ENCODE measurements at places on chromosomes 2 and 18. TPM values are rescaled to one million over a fixed set of nuclear protein-coding genes. Genes with fewer than 3 reads are reported as not detected.

The CHRNG gene
- polyA plus RNA-seq, result not detected

DNA sequence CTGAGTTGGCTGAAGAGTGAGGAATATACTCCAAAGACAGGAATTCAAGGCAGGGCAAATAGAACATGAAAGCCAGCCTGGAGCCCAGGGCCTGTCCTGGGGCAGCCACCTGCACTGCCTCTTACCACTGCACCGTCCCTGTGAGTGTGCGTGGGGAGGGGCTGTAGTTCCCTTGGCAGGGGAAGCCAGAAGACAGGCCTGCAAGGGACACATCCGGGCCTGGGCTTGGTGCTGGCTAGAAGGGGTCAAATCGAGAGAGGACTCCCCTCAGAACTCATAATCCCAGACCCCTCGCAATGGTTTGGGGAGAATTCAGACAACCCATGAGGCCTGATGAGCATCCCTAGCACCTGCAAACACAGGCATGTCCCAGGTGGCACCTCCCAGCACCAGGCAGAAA is 87.0 kb downstream of the HDAC4 start:
- DNase-seq, result no peak

- DNase-seq, result no peak
Observed at GRCh38 chr2:174750923-174751441, 13.3 kb downstream of the CHRNA1 start.

- no peak for DNase-seq
Observed at GRCh38 chr2:86831537-86831936, 30.1 kb downstream of the CD8B start.

The CCDC102B gene
- 3.0 TPM for polyA plus RNA-seq

The SH3RF3 gene
- polyA plus RNA-seq, result 2.3 TPM

- no peak for DNase-seq
Observed at GRCh38 chr2:97546711-97547110, 43.0 kb downstream of the ANKRD36B start.

DNA sequence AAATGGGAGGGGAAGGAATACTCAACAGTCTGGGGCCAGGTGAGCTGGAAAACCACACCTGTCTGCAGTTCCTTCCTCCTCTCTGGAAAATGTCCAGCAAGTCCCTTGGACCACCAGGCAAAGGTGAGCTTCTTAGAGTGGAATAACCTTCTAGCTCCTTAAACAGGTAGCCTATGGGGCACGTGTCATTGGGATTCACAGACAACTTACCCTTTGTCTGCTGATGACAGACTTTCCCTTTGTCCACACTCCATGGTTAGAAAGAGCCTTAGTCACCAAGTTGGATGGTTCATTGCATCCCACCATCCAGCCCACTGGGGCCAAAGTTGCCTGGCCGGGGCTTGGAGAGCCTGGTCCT is 98.0 kb upstream of the ITGA6 start:
- no peak for DNase-seq

GRCh38 chr2:19299522-19299921 is 58.9 kb downstream of the OSR1 start:
- DNase-seq, result no peak

DNA sequence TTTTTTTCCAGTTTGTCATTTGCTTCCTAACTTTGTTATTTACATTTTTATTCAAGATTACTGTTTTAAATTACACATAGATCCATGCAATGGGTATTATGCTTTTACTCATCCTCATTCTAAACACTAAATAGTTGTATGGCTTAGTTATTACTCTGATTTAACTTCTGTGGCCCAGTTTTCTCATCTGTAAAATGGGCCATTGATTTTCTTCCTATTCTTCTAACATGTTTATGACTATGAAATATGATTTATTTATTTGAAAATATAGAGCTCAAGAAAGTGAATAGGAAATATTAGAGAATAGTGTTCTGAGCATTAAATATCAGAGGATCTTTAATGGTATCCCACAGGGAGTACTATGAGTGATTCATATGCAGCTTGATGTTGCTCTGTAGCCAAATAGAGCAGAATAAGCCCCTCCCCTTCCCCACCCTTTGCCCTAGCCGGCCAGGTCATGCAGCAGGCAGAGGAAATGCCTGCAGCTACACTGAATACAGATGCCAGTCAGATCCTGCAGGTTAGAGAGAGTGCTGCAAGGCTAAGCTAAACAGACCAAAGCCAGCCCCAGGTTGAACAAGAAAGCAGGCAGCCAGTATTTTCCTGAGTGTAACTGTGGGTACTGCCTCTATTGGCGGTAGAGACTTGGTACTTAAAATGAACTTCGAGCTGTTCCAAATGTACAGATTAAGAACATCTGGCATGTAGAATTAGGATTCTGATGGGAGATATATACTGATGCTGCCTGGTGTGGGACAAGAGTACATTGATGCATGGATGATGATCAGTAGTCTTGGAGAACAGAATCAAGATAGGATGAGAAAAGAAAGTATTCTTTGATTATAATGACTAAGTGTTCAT is 11.7 kb upstream of the ACYP2 start:
- no peak for DNase-seq

The SLC9A4 gene
- polyA plus RNA-seq, result not detected

The DCC gene
- 0.36 TPM for polyA plus RNA-seq

The UCN gene
- 0.93 TPM for polyA plus RNA-seq

The CAPN14 gene
- polyA plus RNA-seq, result not detected

The MAL gene
- polyA plus RNA-seq, result 206 TPM

- no peak for DNase-seq
Observed at GRCh38 chr2:171858397-171858958, 35.6 kb downstream of the SLC25A12 start.

- DNase-seq, result no peak
Observed at GRCh38 chr2:124834331-124834730, 809.2 kb downstream of the CNTNAP5 start.

The EMILIN1 gene
- 6.2 TPM for polyA plus RNA-seq

DNA sequence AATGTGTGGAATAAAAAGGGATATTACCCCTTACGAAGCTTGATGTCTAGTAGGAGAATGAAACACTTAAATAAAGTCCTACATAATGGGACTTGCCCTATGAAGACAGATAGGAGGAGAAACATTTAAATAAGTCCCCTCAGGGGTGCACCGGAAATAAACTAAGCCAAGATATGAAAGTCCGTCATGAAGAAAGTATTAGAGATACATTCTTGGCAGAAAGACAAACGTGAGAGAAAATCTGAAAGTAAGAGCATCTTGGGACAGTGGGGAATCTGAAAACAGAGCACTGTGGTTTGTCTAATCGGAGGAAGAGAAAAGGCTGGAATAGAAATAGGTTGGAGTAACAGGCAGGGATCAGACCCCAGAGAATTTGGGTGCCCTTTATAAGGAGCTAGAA is 516.9 kb upstream of the DSEL start:
- DNase-seq, result no peak

DNA sequence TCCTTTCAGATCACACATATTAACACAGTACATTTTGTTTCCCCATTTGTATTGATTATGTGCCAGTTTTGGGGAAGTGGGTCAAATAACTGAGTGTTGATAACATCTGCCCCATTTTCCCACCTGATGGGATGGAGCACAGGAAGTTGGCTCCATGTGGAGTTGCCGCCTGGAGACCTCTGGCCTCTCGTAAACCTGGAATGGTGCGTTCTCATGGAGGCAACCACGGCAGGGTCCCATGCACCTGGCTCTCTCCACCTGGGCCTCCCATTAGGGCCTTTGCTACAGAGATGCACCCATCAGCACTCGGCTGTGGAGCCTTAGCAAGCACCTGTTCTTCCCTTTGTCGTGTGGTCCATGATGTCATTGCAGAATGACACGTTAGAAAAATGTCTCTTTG is 130.6 kb downstream of the MBP start:
- no peak for DNase-seq

The KCNJ13 gene
- polyA plus RNA-seq, result not detected

DNA sequence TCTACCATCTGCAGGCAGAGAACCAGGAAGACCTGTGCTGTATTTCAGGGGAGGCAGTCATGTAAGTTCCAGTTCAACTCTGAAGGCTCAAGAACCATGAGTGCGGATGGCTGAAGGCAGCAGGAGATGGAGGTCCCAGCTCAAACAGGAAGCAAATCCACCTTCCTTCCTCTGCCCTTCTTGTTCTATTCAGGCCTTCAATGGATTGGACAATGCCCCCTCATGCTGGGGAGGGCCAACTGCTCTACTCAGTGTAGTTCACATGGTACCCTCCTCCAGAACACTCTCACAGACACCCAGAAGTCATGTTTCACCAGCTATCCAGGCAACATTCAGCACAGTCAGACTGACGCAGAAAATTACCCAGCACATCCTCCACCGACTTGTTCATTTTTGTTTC is 39.1 kb upstream of the RAB31 start:
- DNase-seq, result no peak

DNA sequence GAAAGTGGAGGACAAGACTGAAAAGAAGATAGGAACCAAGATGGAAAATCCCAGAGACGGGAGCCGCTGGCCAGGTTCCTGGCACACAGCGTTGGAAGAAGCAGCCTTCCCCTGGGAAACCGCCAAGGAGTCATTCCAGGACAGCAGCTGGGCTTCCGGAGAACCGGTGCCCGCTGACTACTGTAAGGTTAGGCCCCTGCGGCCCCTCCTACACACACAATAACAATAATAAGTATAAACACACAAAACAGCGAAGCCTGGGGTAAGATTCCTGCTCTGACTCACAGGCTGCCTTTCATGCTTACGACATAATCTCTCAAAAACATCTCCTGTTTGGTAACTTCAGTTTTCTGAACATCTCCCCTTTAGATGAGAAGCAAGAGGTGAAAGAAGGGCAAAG is 28.1 kb upstream of the MYCN start:
- DNase-seq, result no peak

The RGPD4 gene
- not detected for polyA plus RNA-seq

The ADGRF3 gene
- polyA plus RNA-seq, result 0.22 TPM

- DNase-seq, result no peak
Observed at GRCh38 chr18:24924066-24924716, 427.8 kb downstream of the ZNF521 start.

The POLR1A gene
- 10.8 TPM for polyA plus RNA-seq

The SPP2 gene
- not detected for polyA plus RNA-seq

- no peak for DNase-seq
Observed at GRCh38 chr2:55840460-55840859, 83.1 kb downstream of the EFEMP1 start.

The KRTCAP3 gene
- 14.7 TPM for polyA plus RNA-seq

The REG1B gene
- not detected for polyA plus RNA-seq

- no peak for DNase-seq
Observed at GRCh38 chr2:217231212-217231611, 371.3 kb upstream of the TNP1 start.

- DNase-seq, result peak; percentile 90
Observed at GRCh38 chr18:46073474-46074331, 1.6 kb upstream of the PSTPIP2 start.

The SCN3A gene
- polyA plus RNA-seq, result 10.8 TPM

The RNF152 gene
- 0.56 TPM for polyA plus RNA-seq

DNA sequence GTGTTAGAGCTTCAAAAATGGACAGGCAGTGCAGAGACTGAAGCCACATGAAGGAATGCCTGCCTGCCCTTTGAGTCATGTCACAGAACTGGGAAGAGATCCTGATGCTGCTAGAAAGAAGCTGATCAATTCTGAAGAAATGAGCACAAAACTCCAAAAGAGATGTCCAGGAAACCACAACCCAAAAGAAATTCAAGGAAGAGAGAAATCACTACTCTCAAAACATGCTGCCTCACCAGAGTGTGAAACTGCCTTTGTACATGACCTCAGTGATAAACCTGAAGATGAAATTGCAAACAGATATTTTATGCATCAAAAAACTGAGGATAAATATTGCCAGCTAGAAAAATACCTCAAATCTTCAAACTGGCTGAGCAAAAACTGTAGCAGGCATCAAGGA is 20.5 kb downstream of the USP40 start:
- DNase-seq, result no peak

DNA sequence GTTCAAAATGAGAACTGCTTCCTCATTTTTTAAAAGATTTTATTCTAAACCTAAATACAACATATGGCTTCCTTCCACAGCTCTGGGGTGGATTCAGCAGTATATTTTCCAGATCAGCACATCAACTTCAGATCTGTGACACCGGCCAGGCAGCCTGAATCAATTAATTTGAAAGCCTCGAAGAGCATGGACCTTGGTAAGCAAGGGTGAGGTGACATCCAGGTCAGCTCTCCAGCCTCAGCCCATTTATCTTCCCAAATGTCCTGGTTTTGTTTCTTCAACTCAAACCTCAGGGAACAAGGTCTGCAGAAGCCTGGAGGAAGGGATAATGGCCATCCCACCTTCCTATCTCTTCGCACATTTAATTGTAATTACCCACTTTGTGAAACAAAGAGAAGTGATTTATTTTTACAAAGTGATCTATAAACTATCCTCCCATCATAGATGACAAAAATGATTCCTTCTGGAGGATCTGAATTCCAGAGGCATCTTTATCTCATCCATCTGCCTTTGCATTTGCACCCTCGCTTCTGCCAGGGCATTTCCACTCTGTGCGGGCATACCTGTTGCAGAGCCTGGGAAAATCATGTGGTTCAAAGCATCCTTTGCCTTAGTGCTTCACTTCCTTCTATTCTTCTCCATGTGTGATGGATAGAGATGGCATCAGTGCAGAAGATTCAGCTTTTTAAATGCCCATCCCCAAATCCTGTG is 489.0 kb upstream of the NRP2 start:
- no peak for DNase-seq

DNA sequence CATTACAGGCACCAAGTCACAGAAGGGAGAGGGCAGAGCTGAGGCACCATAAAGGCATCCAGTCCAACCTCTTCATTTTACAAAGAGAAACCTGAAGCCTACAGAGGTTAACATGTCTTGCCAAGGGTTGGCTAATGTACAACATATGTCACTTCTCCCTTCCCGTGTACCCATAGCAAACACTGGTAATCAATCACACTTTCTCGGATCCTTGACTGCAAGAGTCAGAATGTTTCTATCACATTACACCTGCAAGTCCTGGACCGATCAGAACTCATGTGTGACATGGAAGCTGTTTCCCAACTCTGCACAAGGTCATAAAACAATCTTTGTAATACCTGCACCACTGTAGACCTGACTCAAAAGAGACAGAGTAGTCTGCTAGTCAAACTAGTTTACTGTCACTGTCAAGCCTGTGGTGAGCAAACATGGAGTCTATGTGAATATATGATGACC is 6.0 kb downstream of the ANKRD44 start:
- DNase-seq, result no peak

- no peak for DNase-seq
Observed at GRCh38 chr2:29597035-29597434, 324.4 kb downstream of the ALK start.

GRCh38 chr18:37604032-37604431 is 38.4 kb upstream of the CELF4 start:
- no peak for DNase-seq

- no peak for DNase-seq
Observed at GRCh38 chr2:97210325-97210724, 97.4 kb downstream of the ANKRD36 start.

GRCh38 chr18:3012136-3013023 is 564 bp downstream of the LPIN2 start:
- DNase-seq, result peak; percentile 69

GRCh38 chr2:149617476-149617875 is 29.9 kb upstream of the MMADHC start:
- DNase-seq, result no peak
